ENCODE measurements at places on chromosomes 4 and X.
A peak's percentile ranks its signal among the peaks of the same experiment; 100 is the strongest.

- DNase-seq: no peak
Observed at GRCh38 chr4:102527695-102528283, 26.6 kb downstream of the NFKB1 start.

DNA sequence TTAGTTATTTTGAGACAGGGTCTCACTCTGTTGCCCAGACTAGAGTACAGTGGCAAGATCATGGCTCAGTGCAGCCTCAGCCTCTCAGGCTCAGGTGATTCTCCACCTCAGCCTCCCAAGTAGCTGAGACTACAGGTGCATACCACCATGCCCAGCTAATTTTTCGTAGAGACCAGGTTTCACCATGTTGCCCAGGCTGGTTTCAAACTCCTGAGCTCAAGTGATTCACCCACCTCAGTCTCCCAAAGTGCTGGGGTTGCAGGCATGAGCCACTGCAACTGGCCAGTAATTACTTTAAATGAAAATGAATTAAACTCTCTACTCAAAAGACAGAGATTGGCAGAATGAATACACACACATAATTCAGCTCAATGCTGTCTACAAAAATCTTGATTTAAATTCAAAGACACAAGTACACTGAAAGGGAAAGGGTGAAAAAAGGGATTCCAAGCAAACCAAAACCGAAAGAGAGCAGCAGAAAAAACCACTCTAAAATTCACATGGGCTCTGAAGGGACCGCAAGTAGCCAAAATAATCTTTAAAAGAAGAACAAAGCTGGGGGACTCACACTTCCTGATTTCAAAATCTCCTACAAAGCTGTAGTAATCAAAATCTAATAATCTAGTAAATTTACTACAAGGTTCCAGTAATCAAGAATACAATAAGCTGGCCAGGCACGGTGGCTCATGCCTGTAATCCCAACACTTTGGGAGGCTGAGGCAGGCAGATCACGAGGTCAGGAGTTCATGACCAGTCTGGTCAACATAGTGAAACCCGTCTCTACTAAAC, 11.8 kb upstream of the SPON2 start:
- no peak for DNase-seq

DNA sequence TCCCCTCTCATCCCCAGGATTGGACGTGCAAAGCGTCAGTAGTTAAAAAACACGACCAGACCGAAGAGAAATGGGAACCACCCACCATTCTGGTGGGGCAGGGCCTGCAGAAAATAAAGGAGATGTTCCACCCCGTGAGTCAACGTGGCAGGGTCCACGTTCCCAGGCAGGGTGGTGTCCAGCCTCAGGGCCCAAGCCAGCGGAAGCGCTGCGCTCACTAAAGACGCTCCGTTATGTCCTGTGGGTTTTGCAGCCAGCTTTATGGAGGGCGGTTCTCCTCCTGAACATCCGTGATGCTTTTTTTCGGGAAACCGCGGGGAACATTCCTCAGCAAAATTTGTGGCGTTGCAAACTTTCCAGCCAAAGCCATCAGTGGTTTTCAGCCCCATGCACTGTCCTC, 93.4 kb upstream of the SHOX start:
- DNase-seq: no peak

- no peak for DNase-seq
Observed at GRCh38 chrX:9318766-9319165, 146.1 kb upstream of the TBL1X start.

GRCh38 chr4:177051473-177052060, 258.1 kb upstream of the NEIL3 start:
- DNase-seq: no peak

DNA sequence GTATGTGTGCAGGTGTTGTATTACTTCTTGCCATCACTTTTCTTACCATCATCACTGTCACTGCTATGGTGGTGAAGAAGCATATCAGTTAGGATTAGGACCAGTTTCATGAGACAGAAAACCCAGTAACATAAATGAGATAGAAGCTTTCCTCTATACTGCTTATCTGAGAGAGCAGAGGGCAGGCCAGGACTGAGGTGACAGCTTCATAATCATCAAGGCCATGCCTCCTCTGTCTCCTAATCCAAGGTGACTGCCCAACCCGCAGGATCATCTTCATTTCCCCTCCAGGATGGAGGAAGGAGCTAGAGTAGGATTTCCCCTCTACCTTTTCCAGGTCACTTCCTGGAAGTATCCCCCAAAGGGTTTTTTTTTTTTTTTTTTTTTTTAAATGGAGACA, 35.4 kb downstream of the TMEM131L start:
- DNase-seq: no peak

DNA sequence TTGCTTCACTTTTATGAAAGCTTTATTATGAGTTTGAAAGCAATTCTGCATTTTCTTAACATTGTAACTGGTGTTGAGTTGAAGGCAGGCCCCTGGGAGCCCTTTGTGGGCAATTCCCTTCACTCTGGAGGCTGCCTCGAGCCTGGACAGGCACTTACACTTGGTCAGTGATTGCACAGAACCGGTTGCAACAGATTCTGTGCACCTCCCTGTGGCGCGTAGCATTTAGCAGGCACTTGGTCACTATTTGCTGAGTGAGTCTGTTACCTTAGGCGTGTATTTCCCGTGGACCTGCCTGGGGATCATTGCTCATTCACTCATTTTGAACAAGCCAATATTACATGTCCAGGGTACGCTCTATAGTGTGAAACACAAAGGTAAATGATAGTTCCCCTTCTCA, 80.4 kb downstream of the PTTG2 start:
- no peak for DNase-seq

- no peak for DNase-seq
Observed at GRCh38 chr4:48295116-48295515, 25.5 kb upstream of the TEC start.

- no peak for DNase-seq
Observed at GRCh38 chr4:56326363-56326762, 60.9 kb downstream of the AASDH start.

DNA sequence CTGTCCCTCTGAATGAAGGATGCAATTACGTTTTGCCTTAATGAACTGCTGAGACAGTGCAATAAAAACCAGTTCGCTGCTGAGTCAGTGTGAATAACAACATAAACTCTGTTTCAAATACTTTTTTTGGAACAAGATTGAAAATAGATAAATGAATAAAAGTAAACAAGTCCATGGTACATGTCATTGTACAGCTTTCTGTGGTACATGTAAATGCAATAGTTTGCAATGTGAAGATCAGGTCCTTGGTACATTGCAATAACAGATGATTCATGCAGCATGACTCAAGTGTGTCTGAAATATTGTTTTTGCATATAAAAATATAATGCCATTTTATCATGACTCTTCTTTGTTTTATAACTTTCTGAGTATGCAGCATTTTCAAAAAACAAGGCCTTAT, 193.4 kb upstream of the PACRGL start:
- no peak for DNase-seq

GRCh38 chr4:145887241-145887991, 51.2 kb downstream of the ZNF827 start:
- DNase-seq: no peak

DNA sequence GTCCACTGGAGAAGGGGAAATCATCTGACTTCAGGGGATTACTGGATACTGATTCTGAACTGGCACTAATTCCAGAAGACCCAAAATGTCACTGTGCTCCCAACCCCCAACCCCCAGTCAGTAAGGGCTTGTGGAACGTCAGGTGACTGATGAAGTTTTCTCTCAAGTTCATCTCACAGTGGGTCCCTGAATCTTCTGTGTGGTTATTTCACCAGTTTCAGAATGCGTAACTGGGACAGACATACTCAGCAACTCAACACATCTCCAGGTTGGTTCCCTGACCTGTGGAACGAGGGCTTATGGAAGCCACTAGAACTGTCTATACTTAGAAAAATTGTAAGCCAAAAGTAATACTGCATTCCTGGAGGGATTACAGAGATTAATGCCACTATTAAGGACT, 45.3 kb downstream of the DDX60L start:
- DNase-seq: no peak

DNA sequence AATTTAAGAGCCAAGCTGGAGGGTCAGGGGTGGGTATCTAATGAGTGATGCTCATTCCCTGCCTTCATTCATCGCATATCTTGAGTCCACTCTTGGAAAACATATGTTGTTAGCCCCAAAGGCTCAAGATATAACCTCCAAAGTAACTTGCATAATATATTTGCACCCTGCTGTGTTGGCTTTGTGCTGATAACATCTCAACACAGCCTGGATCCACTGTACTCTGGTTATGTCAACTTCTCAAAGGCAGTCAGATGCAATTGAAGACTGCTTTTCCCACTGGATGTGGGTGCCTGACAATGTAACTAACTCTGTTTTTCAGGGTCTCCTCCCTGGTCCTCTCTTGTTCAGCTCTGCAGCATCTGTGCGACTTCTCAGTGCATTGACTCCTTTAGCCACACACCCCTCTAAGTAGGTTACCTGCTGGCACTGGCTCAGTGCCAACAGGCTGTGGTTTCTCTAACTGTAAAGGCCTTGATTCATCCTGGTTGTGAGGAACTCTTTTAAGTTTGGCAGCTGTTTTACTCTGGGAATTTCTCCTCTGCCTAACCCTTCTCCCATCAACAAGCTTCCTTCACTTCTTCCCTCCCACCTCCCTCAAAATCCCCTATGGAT, 28.1 kb downstream of the SLC16A2 start:
- no peak for DNase-seq

DNA sequence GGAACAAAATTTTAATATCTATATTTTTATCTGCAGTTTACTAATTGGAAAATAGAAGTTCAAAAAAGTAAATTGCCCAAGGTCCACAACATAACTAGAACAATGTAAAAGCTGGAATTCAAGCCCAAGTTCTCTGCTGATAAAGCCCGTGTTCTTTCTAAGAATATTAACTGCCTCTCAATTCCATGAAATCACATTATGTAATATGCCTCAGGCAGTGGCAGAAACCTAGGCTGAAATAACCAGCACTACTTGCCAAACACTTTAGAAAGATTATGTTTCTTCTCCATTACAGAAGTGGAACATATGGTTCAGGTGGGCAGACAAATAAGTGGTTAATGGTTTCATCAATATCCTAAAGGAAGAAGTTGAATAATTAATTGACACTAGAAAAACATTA, 56.7 kb upstream of the ADGRL3 start:
- no peak for DNase-seq

- DNase-seq: peak; percentile 52
Observed at GRCh38 chrX:86047174-86047935, at the start of gene CHM. CHM (minus strand) TSS chrX:86047558; CDS start chrX:86047532, 26 bp downstream.

DNA sequence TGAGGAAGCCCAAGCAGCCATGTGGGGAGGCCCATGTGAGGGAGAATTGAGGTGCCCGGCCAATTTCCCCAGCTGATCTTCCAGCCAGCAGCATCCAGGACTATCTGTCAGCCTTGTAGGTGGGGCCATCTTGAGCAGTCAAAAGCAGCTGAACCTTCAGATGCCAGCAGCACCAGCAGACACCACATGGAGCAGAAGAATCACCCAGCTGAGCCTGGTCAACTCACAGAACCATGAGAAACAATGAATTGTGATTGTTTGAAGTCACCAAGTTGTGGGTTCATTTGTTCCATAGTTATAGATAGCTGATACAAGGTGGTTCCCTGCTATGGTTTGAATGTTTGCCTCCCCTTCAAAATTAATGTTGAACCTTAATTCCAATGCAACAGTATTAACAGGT, 85.1 kb upstream of the ATP6AP2 start:
- DNase-seq: no peak

DNA sequence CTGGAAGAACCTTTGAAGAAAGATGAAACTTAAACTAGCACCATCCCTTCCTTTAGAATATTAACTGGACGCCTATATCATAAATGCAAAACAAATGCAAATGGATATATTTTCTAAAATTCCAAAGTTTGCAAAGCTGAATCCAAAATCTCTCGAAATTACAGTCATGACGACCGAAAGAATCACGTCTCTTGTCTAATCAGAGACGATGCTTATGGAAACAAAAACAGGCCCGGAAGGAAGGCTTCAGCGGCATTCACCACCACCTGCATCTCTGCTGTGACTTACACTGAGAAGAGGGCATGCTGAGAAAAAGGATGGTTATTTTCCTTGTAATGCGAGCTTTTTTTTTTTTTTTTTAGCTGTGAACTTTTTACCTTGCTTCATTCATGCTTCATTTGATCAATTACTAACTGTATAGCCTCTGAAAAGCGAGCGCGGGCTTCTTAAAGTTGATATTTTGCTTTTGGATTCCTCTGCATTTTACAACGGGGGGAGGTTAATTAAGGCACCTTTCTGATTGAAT, 209.3 kb downstream of the SOWAHB start:
- no peak for DNase-seq

DNA sequence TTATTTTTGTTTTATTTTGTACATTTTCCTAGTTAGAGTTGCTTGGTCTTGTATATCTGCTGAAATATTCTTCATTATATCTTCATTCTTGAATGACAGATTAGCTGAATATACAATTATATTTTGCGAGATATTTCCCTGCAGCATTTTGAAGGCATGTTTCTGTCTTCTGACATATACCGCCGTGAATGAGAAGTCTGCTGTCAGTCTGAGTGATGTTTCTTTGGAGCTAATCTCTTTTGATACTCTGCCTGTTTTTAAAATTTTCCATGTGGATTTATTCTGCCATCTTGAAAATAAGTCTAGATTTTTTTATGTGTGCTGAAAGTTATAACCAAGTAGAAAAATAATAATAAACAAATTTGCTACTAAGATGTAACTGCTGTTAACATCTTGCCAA, 148.5 kb downstream of the MAGEC1 start:
- no peak for DNase-seq

- no peak for DNase-seq
Observed at GRCh38 chr4:76200771-76201231, 12.8 kb downstream of the SCARB2 start.

- DNase-seq: no peak
Observed at GRCh38 chrX:39149761-39150160, 348.5 kb downstream of the MID1IP1 start.

GRCh38 chr4:42785817-42786216, 106.7 kb upstream of the GRXCR1 start:
- DNase-seq: no peak

- no peak for DNase-seq
Observed at GRCh38 chrX:64206556-64207162, 1.2 kb upstream of the AMER1 start.

DNA sequence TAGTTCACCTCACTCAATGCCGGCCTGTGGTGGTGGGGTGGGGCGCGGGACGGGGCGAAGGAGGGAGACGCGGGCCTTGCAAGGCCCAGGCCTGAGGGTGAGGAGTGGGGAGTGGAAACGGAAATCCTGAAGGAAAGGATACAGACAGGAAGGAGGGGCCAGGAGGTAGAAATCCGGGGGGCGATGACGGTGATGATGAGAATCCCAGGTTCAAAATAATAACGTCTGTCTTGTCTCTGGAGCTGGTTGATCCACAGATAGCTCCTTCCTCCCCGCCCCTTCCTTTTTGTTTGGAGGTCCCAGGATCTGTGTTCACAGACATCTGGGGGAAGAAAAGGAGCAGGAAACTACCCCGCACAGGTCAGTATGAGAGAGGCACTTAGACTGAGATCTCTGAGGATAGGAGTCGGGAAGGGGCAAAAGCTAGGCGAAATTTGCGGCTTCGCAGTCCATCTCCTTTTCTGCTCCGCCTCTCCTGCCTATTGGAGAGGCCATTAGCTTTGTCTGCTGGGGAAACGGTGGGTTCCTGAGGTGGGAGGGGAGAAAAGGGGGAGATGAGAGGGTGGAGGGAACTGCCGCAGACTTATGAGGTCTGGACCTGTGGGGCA, 746 bp downstream of the TCEAL7 start:
- no peak for DNase-seq
